ENCODE measurements at places on chromosomes 6 and 20.

- no peak for DNase-seq
Observed at GRCh38 chr20:39849664-39850063, 839.4 kb downstream of the MAFB start.

DNA sequence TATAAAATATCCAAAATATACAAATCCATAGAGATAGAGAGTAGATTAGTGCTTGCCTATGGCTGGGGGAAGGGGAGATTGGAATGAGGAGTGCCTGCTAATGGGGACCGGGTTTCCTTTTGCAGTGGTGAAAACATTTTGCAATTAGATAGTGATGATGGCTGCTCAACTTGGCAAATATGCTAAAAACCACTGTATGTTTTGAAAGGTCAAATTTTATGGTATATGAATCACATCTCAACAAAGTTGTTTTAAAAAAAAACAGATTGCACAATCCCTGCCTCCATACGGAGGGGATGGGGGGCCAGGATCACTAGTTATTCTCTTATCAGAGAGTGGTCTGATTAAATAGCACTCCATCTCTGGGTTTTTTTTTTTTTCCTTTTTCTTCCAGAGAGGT lies 76.9 kb upstream of the RIPOR2 start:
- no peak for DNase-seq

DNA sequence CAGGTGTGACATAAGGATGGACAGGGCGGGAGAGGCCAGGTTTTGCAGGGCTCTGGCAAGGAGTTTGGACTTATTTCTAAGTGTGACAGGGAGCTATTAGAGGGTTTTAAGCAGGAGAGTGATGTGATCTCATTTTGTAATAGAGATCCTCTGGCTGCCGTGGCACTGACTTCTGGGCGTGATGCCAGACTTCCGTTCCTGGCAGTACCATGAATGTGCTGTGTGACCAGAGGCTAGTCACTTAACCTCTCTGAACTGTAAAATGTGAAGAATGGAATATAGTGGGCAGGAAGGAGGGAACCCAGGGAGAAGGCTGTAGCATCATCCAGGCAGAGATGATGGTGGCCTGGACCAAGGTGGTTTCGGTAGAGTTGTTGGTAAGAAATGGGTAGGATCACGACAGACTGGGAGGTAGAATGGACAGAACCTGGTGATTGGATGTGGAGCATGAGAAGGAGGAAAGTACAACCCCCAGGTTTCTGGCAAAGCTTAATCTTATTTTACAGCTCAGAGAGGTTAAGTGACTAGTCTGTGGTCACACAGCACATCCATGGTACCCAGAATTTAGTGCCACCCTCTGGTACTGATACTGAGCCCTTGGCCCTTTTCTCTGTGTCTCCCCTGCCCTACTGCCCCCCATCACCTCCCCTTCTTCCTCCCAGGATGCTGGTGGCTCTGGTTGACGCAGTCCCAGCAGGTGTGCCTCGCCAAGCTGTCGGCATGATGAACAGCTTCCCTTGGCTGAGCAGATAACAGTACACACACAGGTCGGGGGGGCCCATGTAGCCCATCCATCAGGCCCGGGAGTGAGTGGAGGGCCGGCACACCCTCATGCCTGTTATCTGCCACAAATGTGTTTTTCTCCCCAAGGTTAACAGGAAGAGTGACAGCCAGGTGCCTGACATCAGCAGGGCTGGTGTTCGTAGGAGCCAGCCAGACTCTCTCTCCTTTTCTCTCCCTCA lies 52.9 kb upstream of the CTNNBL1 start:
- DNase-seq = no peak

DNA sequence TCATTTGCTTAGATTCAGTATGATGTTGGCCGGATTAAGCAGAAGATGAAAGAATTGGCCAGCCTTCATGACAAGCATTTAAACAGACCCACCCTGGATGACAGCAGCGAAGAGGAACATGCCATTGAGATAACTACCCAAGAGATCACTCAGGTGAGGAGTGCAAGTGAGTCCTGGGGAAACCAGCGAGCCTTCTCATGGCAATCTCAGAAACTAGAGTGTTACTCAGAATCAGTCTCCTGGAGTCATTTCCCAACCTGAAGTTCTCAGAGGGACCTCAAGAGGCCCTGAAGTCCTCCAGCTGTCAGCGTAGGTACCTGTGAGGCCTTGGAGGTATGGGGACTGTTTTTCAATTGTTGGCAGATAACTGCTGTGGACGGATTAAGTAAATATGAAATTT lies 16.9 kb downstream of the STX16 start:
- DNase-seq = no peak

DNA sequence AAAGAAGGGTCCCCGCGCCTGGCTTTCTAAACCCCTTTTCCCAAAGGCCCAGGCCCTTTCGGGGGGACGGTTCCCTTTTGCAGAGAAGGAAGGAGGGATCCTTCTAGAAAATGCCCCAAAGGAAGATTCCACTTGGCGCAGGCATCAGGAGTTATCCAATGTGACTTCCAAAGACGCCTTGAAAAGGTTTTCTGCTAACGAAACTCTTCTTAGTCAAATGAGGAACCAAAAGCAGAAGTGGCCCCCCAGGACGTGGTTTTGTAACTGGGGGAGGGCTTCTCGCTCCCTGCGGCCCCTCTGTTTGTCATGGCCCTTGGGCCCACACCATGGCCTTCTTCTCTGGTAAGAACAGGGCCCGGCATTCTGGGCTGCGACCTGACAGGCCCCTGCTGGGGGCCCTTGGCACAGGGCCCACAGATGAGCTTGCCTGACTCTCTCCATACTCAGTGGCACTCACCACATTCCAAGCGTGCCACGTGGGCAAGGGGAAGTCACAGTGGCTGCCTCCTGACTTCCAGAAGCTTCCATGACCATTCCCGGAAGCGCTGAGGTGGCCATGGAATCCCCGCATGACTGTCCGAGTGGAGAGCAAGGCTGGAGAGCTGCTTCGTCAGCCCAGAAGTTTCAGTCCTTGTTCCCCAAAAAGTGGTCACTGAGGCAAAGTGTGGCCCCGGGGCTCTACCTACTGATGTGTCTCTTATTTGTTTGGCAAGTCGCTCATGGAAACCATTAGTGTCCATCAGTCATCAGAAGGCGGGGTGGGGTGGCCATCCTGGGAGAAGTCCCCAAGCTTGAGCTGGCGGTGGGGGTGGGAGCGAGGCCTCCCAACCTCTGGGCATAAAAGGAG lies 834 bp upstream of the CTSZ start:
- peak; percentile 37 for DNase-seq

DNA sequence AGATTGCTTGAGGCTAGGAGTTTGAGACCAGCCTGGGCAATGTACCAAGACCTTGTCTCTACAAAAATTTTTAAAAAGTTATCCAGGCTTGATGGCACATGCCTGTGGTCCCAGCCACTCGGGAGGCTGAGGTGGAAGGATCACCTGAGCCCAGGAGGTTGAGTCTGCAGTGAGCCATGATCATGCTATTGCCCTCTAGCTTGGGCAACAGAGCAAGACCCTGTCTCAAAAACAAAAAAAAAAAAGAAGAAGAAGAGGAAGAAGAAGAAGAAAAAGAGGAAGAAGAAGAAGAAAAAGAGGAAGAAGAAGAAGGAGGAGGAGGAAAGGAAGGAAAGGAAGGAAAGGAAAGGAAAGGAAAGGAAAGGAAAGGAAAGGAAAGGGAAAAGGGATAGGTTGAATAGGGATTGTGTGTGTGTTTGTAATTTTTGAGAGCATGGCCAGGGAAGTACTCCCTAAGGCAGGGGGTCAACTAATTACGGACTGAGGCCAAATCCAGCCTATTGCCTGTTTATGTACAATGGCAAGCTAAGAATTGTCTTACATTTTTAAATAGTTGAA lies 43.0 kb upstream of the ZNF217 start:
- DNase-seq = no peak

DNA sequence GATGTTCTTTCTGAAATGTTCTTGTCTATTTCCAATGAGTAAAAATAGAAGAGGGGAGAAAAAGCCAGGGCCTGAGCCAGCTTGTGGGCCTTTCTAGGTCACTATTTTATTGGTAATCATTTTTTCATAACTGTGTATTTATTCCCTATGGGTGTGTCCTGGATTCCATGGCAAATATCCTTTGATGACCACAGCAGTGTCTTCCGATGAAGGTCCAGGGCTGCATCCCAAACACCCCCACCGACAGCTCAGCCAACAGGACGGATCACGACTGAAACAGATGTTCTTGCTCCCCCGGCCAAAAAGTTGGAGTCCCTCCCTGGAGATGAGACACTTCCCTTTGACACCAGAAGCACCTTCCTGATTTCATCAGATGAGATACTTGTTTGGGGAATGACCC lies 105.4 kb upstream of the PLEKHG1 start:
- no peak for DNase-seq

DNA sequence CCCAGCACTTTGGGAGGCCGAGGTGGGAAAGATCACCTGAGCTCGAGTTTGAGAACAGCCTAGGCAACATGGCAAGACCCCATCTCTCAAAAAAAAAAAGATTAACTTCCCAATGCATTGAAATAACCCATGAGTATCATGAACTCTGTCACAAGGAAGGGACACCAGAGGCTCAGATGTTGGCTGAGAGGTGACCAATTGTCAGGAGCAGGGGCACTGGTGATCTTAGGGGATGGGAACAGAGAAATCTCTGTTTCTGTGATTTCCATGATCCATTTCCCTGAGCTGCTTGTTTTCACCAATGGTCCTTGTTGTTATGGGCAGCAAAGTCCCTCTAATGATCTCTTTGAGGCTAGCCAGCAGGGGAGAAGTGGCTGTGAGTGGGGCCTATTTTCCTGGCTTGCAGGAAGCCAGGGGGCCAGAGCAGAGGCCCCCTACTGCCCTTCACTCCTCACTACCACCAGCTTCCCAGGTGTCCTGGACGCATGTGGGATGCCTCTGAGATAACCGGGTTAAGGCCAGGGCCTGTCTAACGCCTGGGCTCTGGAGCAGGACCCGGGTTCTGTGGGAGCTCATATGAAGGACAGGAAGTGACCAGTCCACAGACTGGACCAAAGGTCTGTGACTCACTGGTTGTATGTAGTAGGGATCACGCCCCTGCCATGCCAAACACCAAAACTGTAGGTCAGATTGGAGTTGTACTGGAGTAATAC lies 54.4 kb downstream of the PCNA start:
- DNase-seq = no peak

GRCh38 chr6:87742106-87742505 lies 40.1 kb upstream of the AKIRIN2 start:
- DNase-seq = no peak

GRCh38 chr6:113843500-113844073 lies 13.6 kb upstream of the MARCKS start:
- no peak for DNase-seq

- no peak for DNase-seq
Observed at GRCh38 chr6:167285077-167285770, 5.9 kb upstream of the UNC93A start.

DNA sequence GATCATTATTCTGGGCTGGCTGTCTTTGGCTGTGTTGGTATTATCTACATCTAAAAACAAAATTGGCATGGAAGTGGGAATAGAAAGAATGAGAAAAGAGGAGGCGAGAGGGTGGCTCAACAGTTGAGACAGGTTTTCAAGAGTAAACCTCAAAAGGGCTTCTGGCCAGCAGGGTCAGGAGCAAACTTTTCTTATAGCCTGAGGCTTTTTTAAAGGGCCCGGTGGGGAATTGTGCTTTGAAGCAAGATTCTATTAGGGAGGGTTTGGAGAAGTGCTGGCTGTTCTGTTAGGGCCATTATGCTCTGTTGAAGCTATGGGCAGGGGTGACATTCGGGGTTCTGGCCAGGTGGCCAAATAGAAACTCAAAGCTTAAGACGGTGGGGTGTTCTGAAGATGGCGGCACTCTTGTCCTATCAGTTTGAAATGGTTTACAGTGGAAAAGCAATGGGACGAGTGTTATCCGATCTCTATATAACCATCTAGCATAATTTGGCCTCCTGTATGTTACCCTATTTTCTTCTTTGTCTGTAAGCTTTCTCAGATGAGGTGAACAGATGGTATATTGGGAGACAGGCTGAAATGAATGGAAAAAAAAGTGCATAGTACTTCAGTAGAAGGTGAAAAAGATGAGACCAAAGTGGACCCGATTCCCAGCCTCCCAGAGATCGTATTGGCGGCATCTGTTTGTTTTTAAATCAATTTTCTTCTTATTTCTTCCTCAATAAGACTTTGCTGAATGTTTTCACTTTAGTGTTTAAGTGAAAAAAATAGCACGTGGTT lies 132.1 kb upstream of the CNR1 start:
- DNase-seq = no peak

- DNase-seq = no peak
Observed at GRCh38 chr6:69973763-69974162, 107.4 kb downstream of the COL19A1 start.

DNA sequence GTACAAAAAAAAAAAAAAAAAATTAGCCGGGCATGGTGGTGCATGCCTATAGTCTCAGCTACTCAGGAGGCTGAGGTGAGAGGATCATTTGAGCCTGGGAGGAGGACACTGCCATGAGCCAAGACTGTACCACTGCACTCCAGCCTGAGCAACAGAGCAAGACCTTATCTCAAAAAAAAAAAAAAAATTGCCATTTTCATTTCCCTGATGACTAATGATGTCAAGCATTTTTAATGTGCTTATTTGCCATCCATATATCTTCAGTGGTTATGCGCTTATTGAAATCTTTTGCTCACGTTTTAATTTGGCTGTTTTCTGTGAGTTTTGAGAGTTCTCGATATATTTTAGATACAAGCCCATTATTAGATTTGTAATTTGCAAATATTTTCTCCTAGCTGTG lies 46.7 kb downstream of the PFDN4 start:
- no peak for DNase-seq
